DMS79 (cell line): ENCODE measurements at places on chromosomes 7 and 10.

DNA sequence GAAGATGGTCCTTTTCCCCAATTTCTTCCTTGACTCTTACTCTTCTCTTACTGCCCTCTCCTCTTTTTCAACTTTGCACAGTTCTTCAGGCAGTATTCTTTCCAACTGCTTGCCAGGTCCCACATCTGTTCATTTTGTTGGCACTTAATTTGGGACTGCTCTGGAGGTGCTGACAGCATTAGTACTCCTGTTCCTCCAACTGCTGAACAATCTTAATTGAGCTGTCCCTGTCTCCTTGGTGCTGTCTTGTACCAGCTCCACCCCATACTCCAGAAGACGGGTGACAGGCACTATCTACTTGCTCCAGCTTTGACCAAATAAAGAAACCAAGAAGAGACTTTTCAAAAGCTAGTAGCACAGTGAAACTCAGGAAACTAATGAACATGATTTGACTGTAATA is 160.0 kb downstream of the PDE1C start:
- DNase-seq = no peak

DNA sequence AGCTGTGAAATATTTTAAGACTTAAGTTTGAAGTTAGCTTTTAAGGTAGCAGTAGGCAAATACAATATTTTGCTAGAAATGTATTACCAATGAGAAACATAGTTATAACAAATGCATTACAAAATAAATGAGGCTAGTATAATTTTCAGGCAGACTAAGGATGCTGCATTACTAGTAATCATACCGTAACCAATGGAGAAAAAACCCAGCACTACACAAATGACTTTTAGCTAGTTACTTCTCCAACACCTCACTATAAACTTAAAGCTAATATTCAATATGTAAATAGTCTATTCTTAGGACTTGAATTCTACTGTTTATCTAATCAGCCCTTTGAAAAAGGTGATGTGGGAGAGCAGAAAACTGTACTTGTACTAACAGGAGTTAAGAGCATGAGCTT is 285.3 kb upstream of the KLF14 start:
- no peak for DNase-seq

DNA sequence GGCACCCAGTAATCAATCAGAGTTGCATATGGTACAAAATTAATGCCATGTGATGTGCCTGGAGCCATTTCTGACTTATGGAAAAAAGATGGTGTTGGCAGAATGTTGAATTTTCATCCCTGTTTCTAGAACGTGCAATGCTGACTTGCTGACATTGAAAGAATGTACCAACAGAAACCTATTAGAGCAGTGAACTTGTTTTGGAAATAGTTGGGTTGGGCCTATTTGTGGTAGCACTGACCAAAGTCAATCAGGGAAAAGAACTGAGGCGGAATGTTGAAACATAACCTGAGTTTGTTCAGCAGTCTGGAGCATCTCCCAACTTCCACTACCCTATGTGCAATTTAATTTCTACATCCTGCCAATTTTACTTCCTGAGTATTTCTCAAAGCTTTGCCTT is 11.7 kb upstream of the KIAA1217 start:
- DNase-seq = no peak

GRCh38 chr7:72538856-72539255 is 126.7 kb upstream of the CALN1 start:
- no peak for DNase-seq

DNA sequence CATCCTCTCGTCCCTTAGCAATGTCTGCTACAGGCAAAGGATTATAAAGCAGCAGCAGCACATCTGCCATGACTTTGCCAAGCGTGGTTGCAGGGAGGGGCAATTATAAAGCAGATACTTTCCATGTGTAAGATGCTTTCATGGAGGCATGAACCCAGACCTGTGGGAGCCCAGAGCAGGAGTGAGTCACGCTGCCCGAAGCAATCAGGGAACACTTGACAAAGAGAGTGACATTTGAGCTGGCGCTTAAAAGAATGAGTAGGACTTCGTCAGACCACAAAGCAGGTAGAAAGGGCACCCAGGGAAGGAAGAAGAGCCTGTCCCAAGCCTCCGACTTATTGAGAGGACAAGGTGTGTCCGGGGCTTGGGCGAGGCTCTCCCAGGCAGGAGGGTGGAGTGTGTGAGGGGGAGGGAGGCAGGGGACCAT is 147.2 kb downstream of the MYOF start:
- peak; percentile 42 for DNase-seq

DNA sequence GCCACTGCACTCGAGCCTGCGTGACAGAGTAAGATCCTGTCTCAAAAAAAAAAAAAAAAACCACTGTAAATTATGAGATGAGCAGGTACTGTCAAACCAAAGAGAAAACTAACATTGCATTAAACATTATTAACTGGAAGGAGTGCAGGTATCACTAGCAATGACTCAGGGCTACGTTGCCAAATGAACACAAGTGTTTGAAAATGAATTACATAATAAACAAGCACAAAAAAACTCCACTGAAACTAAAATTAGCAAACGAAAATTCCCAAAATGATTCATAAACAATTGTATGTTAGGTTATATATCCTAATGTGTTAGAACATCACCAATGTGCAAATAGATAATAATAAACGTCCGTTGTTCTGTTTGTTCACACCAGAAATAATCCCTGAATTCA is 42.8 kb downstream of the NSUN6 start:
- DNase-seq = no peak
